Activated CD8-positive, alpha-beta memory T cell treated with anti-CD3 and anti-CD28 coated beads, Interleukin-2, amount 50 U/mL, for 4 hours (primary cell): ENCODE measurements at places on chromosomes 6 and 20.

GRCh38 chr20:39110819-39111136 is 148.6 kb downstream of the DHX35 start:
- DNase-seq, result no peak

- no peak for DNase-seq
Measured at GRCh38 chr20:43322851-43323250, 133.1 kb upstream of the PTPRT start.

GRCh38 chr6:65719101-65719500 is 12.1 kb upstream of the EYS start:
- DNase-seq, result no peak

GRCh38 chr6:89400912-89401399 is 11.1 kb downstream of the RRAGD start:
- DNase-seq, result no peak

- no peak for DNase-seq
Measured at GRCh38 chr6:50819466-50819903, 814 bp downstream of the TFAP2B start.
